ENCODE measurements at places on chromosomes 5 and 9.

DNA sequence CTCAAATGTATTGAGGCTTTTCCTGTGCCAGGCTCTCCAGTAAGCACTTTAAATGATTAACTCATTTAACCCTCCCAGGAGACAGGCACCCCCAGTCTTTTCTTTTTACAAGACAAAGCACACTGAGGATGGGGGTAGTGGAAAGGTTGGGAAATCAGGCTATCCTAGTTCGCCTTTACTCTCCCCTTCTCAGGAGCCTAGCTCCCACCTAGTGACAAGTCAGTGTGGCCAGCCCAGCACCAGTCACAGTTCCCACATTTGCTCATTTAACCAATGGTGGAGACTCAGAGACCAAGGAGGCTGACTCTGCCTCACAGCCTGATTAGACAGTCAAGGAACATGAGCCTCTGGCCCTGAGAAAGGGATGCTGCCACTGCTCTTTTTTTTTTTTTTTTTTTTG, 3.5 kb downstream of the ALDH7A1 start:
- no peak for DNase-seq

- no peak for DNase-seq
Observed at GRCh38 chr5:79878721-79879336, 112.2 kb downstream of the MTX3 start.

GRCh38 chr5:115770466-115770865, 46.0 kb downstream of the CDO1 start:
- no peak for DNase-seq

GRCh38 chr9:107906074-107906473, 416.5 kb upstream of the KLF4 start:
- no peak for DNase-seq

- no peak for DNase-seq
Observed at GRCh38 chr5:138128334-138128733, 10.9 kb downstream of the NME5 start.

DNA sequence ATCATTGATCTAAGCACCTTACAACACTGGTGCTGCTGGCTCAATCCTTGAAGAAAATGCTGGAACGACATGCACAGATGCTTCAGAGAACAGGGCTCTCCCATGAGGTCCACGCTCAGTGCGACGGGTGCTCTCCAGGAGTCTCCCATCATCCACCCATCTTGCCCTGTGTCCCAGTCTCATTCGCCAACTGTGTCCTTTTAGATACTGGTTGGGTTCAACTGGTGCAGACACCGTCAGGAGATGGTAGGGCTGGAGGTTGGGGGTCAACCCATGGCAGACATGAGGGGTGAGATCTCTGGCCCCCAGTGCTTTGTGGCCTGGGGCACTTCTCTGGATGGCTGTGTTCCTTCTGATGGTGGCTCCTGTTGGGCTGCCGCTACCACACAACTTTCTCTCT, 1.6 kb upstream of the OBP2B start:
- no peak for DNase-seq

GRCh38 chr9:34987160-34987901, 2.2 kb upstream of the DNAJB5 start:
- DNase-seq = no peak

- no peak for DNase-seq
Observed at GRCh38 chr9:34896112-34896511, 62.0 kb upstream of the PHF24 start.

- peak; percentile 95 for DNase-seq
Observed at GRCh38 chr9:129258124-129258822, 80.2 kb upstream of the IER5L start.

DNA sequence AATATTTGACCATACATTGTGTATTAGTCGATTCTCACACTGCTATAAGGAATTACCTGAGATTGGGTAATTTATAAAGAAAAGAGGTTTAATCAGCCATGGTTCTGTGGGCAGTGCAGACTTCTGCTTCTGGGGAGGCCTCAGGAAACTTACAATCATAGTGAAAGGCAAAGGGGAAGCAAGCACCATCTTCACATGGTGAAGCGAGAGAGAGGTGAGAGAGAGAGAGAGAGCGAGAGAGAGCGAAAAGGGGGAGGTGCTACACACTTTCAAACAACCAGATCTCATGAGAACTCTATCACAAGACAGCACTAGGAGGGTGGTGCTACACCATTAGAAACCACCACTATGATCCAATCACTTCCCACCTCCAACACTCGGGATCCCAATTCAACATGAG, 4.1 kb upstream of the GRAMD2B start:
- no peak for DNase-seq

DNA sequence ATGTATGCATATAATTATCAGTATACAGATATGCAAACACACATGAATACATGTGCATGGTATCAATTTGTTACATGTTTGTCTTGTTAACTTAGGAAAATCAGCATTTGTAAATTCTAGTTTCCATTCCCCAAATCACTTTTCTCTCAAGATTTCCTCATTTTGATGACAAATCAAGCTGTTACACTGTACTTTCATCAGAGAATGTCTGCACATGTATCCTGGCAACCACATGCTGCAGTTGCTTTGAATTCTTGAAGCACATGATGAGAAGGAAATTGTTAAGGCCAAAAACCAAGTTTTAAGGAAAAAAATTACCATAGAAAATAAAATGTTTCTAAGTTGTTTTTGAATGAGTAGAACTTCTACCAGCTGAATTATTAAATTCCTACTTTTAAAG, 1834.5 kb downstream of the EFNA5 start:
- DNase-seq = no peak

- no peak for DNase-seq
Observed at GRCh38 chr5:124355928-124356327, 390.5 kb downstream of the ZNF608 start.

GRCh38 chr9:130382096-130382495, 62.7 kb upstream of the ASS1 start:
- no peak for DNase-seq

GRCh38 chr9:134495881-134496412, 145.7 kb upstream of the COL5A1 start:
- DNase-seq = no peak

DNA sequence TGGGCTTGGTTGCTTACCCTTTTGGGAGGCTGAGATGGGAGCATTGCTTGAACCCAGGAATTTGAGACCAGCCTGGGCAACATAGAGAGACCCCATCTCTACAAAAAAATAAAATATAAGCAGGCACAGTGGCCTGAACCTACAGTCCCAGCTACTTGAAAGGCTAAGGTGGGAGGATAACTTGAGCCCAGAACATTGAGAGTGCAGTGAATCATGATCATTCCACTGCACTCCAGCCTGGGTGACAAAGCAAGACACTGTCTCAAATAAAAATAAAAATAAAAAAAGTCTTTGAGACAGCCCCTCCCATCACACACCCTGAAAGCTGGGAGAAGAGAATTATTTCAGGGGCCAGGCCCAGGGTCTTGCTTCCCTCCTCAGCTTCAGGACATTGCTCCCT, 251.8 kb downstream of the BRINP1 start:
- no peak for DNase-seq

- no peak for DNase-seq
Observed at GRCh38 chr9:133811471-133811870, 73.3 kb upstream of the SARDH start.

DNA sequence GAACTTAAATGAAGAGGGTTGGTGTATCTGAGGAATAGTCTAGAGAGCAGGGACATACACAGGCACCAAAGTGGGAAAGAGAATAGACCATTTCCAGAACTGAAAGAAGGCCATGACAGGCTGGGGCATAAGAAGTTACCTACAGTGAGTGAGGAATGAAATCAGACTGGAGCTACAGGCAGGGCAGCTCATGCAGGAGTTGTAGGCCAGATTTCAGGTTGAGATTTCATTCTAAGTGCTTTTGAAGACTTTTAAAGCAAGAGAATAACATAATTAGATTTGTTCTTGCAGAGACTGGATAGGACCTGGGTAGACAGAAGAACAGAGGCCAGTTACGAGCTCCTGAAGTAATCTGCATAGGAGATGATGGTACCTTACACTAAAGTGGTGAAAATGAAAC, 280.8 kb downstream of the KIAA0825 start:
- DNase-seq = no peak

GRCh38 chr5:74257645-74258313, 382.7 kb downstream of the ENC1 start:
- peak; percentile 22 for DNase-seq

GRCh38 chr5:16492398-16493140, 27.0 kb upstream of the ZNF622 start:
- DNase-seq = peak; percentile 20

GRCh38 chr5:65742565-65743231, 20.7 kb downstream of the NLN start:
- DNase-seq = peak; percentile 47

- DNase-seq = no peak
Observed at GRCh38 chr9:121439711-121440664, 59.7 kb downstream of the GGTA1 start.

DNA sequence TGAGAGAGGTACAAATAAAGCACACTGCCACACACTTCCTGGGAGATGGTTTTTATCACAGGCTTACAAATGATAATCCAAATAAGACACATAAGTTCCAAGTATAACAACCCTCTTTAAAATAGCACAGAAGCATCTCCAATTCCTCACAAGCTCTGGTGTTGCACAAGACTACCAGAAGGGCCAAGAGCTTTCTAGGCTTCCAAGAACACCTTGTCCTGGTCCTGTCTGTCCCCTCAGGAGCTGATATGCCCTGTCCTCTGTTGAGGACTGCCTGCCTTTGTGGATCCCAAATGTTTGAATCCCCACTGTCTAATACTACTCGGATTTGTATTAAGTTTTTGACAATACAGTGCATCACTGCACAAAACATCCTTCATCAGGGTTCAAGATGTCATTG, 110.1 kb downstream of the SPOCK1 start:
- DNase-seq = no peak

- no peak for DNase-seq
Observed at GRCh38 chr9:34496149-34496712, 26.6 kb downstream of the ENHO start.

DNA sequence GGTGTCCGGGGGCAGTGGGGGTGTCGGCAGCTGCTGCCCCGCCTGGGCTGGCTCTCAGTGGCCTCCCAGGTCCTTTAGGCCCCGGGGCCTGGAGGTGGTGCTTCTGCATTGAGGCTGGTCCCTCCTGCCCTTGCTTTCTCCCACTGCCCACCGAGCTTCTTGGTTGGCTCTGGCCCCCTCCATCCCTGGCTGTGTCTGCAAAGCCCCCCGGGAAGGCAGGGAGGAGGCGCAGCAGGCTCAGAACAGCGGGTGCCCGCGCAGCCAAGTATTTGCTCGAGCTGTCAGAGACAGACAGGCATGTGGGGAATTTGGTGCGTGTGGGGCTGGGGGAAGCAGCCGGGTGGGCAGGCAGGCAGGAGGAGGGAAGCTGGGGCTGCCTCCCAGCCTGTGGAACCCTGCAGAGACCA, 11.5 kb downstream of the CXXC5 start:
- no peak for DNase-seq

DNA sequence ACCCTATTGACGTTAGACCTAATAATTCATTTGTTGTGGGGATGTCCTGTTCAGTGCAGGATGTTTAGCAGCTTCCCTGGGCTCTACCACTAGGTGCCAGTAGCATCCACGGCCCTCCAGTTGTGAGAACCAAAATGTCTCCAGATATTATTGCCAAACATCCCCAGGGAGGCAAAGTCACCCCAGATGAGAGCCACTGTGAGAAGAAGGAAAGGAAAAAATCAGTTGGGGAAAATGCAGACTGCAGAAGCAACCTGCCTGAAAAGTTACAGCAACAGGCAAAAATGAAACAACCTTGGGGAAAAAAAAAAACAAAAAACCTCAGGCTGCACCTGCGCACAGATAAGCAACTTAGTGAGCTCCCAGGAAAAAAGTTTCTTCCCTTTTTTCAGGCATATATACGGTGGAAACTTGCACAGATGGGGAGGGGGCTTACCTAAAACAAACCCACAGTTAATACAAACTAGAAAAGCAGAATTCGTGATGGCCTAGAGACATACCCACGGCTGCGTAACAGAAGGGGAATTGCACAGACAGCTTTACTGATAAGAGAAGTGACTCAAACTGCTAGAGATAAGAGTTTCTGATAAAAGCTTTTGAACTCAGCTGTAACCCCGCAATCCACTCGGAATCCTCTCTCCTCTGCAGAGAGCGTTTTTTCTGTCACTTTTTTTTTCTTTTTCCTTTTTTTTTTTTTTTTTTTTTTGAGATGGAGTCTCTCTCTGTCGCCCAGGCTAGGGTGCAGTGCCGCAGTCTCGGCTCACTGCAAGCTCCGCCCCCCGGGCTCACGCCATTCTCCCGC, 29.8 kb upstream of the FBP1 start:
- peak; percentile 89 for DNase-seq

- DNase-seq = no peak
Observed at GRCh38 chr9:14780251-14780650, 57.7 kb upstream of the CER1 start.

- no peak for DNase-seq
Observed at GRCh38 chr9:35912791-35913400, 3.6 kb downstream of the SPAAR start.

DNA sequence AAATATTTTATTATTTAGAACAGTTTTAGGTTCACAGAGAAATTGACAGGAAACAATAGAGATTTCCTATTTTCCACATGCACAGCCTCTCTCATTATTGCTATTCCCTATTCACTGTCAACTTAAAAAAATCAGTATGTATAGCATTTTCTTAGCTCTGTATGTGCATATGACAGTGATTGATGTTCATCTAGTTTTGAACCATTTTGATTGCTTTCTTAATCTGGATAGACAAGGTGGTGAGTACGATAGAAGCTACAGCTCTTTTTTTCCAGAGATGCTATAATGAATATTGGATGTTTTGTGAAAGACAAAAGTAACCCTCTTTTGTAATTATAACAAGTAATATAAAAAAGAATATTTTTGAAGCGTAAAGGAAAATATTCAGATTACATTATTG, 201.2 kb upstream of the ARRDC3 start:
- no peak for DNase-seq

- DNase-seq = no peak
Observed at GRCh38 chr5:95734906-95735305, 3.8 kb downstream of the RHOBTB3 start.

DNA sequence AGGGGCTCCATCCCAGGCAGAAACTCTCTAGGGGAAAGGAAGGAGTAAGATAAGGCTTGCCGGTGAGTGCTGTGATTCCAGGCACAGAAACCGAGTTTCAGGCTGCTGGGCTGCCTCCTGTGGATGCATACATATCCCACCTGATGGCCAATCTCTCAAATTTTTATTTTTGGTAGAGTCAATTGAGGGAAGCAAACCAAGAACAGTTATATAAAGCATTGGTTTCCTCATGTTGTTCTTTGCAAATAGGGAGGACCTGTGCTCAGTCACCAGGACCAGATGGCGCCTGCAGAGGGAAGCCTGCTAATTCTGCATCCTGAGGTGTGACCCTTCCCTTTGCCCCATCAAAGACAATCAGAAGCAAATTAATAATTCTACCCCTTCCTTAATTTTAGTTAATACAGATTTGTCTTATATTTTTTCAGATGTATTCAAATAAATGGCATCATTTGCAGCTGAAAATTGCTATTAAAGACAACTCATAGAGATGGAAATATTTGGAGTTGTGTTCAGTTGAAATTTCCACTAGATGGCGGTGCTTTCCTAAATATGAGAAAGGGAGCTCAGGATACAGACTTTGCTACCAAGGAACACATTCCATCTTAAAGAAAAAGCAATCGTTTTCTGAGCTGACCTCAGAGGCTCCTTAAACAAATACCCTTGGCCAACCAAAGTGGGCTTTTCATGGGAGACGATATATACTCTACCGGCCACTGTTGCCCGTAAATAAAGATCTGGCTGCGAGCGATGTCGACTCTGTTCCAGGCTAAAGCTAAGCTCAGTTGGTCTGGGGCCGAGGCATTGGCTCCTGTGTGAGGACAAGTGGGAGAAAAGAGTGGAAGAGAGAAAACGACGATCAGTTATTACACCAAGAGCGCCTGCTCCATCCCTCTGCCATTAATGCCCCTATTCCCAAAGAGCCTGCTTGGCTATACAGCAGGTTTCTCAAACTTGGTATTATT, 225.7 kb upstream of the KLF9 start:
- DNase-seq = no peak
